ENCODE measurements at places on chromosomes 4 and X.

GRCh38 chrX:53481093-53481492 lies 46.9 kb upstream of the HSD17B10 start:
- DNase-seq: no peak

- DNase-seq: peak; percentile 46
Observed at GRCh38 chr4:69760455-69760854, at the start of gene SULT1B1. SULT1B1 (minus strand) TSS chr4:69760620; CDS start chr4:69755217, 5,403 bp downstream.

DNA sequence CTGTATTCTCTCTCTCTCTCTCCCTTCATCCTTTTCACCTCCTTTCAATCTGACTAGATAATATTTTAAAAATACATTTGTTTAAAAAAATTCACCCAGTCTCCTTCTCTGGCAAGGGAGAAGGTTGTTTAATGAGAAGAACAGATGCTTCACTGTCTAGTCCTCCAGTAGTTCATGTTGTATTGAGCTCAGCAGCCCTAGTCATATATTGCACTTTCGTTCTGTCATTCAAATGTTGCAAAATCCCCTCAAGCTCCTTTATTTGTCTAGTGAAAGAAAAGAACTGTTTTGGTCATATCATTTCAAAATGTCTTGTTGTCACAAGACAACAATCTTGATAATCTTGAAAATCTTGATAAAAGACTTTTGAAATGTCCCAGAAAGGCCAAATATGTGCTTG lies 248.0 kb downstream of the GALNTL6 start:
- DNase-seq: no peak

- DNase-seq: peak; percentile 89
Observed at GRCh38 chrX:45851434-45851991, 650.8 kb upstream of the DIPK2B start.

DNA sequence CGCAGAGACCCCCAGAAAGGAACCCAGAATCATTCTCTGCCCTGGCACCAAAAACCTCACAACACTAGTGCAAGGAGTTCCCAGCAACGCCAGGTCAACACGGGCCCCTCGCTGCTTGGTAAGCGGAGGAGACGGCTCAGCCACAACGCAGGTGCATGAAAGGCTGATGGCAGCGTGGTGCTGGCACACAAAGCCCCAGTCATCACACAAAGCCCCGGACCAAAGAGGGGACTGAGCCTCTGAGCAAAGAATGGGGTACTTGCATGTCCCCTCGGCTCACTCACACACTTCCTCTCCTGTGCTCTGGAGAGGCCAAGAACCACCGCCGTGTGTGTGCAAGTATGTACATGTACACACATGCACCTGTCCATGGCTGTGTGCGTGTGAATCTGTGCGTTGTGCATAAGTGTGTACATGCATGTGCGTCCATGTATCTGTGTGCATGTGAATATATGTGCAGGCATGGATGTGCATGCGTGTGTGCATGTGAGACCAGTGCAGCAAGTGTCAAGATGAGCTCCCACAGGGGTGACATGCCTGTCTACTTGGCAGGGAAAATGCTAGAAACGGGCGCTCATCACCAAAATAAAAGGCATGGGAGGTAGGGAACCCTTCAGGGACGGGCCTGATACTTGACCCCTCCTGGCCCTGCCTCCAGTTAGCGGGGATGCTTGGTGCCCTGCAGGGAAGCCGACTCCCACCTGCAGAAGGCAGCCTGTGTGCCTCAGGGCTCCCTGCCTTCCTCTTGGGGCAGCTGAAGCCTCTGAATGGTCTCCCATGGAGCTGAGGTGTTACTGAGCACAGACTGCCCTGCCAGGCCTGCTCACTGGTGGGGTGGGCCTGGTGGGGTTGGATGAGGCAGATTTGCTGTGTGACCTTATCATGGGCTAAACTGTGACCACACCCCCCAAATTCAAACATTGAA lies 60.4 kb downstream of the ZFYVE28 start:
- DNase-seq: no peak

DNA sequence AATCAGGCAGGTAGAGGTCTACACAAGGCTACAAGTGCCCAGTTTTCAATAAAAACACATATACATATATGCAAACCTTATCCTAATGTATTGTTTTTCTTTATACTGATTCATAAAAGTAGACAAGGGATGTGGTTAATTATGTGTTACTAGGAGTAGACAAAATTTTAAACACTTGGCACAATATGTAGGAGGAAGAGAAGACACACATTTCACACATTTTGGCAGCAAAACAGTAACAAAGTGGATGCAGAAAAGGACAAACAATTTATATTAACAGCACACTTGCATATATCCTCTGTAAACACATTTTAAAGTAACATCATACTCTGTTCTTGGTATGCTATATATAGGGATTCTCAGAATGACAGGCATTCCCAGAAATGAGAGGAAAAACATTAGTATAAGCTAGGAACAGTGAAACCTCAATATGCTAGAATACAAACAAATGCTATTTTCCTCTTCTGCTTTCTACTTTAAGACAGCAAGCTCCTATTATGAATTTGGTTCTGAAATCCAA lies 63.8 kb downstream of the GPRIN3 start:
- no peak for DNase-seq

DNA sequence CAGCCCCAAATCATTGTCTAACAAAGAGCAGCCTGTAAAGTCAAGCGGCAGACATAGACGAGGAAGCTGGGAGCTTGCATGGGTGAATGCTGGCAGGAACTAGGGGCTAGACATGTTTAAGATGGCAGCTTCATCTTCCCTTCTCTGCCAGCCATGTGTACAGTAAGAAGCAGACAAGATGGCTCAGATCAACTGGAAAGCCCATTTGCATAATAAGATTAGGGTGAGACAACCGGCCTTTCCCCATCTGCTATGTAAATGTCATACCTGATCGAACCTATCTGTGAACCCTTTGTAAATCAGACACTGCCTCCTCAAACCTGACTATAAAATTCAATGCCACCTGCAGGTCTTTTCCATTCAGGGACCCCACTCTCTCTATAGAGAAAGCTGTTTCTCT lies 22.8 kb upstream of the HADH start:
- DNase-seq: no peak

- peak; percentile 100 for DNase-seq
Observed at GRCh38 chr4:99815597-99816011, 1.0 kb upstream of the DAPP1 start.

- DNase-seq: no peak
Observed at GRCh38 chr4:3368841-3369760, 72.7 kb upstream of the HGFAC start.

DNA sequence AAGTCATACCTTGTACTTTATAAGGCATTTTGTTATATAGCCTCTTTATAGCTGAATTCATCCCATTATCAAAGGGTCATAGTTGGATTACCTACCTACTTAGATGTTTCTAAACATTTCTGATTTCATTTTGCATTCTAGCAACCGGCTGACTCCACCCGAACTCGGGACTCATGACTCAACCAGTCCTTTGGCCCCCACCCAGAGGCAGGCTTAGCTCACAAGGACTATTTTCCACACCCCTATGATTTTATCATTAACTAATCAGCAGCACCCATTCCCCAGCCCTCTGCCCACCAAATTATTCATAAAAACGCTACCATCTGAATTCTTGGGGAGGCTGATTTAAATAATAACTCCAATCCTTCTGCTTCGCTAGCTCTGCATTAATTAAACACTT lies 79.9 kb upstream of the EGFL6 start:
- DNase-seq: peak; percentile 55

GRCh38 chr4:168978001-168978700 lies 31.9 kb downstream of the CBR4 start:
- DNase-seq: peak; percentile 43

- DNase-seq: no peak
Observed at GRCh38 chrX:2228536-2228935, 272.2 kb downstream of the DHRSX start.

DNA sequence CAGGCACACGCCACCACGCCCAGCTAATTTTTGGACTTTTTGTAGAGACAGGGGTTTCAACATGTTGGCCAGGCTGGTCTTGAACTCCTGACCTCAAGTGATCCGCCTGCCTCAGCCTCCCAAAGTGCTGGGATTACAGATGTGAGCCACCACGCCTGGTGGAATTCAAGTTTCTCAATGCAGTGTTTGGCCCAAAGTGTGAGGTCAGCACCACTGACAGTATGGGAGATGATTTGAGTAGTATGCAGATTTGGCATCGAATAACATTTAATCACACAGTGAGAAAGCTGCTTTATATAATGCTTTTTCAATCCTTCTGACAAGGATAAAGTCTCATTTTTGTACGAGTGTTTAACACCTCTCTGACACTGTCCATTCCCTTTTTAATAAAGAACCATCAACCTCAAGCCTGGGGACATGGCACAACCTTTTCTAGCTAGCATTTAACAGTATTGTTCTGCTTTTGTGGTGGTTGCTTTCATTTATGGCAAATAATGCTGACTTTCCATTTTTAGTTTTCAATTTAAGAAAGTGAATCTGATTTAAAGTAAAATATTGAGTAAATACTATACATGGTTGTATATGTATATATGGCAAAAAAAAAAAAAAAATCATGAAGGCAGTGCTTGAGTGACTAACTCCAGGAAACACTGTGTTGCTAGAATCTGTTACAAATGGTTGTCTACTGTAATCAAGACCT lies 4.3 kb upstream of the NSUN7 start:
- DNase-seq: no peak

DNA sequence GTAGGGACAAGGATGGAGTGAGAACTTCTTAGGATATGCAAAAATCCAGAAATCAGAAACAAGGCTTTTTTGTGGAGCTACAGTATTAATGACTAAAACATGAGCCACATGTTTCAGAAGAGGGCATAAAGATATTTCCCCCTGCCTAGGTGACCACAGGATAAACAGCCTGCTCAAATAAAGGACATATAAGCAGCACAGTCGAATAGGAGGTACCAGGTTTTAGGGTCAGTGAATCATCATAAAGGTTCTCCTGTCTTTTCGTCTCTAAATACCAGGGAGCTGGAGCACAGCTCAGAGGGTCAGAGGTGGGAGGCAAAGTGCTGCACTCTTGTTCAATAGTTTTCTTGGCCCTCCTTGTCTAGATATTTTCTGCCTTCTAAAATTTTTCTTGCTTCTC lies 211.9 kb upstream of the HS3ST1 start:
- DNase-seq: no peak

- DNase-seq: no peak
Observed at GRCh38 chrX:74280759-74281158, 23.2 kb upstream of the ZCCHC13 start.

DNA sequence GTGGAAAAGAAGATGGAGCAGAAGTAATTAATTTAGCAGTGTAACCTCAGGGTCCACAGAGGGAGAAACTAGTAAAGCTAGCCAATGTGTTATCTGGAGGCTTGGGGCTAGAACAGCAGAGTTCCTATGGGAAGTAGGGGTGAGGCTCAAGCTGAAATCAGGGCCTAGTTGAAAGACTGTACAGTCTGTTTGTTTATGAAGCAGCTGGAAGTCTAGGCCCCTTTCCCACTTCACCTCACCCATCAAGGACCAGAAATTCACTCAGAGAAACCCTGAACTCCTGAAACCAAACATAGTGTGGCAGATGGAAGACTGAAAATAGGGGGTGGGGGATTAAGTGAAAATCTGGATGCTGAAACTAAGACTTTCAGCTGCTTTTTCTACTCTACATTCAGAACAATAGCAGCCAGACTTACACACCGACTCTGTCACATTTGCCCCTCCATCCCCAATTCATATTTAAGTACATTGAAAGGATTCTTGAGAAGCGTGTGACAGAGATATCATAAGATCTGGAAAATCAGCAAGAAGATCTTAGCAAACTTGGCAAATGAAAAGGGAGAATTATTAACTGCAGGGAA lies 32.6 kb upstream of the FAM241A start:
- no peak for DNase-seq

DNA sequence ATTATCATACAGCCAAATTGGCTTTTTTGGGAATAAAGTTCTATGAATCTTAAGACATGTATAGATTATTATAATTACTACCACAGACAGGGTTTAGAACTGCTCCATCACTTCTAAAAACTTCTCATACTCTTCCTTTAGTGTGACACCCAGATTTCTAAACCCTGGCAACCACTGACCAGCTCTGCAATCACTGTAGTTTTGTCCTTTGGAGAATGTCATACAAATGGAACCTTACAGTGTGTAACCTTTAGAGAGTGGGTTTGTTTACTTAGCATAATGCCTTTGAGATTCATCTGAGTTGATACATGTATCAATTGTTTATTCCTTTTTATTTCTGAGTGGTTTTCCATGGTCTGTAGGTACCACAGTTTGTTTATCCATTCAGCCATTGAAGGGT lies 95.0 kb downstream of the TMEM164 start:
- DNase-seq: no peak

DNA sequence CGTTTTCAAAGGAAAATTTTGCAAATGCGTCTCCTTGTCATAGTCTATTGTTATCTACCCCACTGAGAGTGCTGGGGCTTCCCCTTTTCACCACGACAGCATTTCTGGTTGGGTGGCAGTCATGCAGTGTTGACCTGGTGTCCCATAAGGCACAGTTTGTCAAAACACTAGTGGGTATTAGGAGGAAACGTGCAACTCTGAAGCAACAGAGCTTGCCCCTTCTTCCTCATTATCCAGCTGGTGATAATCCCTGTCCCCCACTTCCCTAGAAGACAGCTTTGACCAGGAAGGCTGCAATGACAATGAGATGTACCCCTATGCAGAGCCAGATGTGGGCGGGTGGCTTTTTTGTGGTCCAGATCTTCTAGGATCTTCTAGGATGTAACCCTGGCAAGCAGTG lies 1.8 kb downstream of the TBC1D1 start:
- DNase-seq: no peak

DNA sequence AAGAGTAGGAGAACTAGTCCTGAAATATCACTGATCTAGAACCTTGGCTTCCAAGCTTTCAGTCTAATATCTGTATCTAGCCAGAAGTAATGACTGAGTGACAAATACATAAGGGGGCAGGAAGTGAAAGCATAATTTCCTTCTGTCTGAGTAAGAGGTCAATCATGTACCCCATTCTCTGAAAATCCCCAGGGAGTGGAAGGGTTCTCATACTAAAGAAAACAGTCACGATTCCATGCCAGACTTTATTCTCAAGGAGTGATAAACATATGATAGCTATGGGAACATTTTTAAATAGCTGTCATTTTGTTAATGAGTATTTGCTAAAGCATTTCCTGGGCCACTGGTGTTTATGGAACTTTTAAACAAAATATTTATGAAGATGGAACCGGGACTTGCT lies 308.5 kb downstream of the ARHGAP24 start:
- peak; percentile 45 for DNase-seq

GRCh38 chr4:175934506-175934905 lies 122.4 kb upstream of the GPM6A start:
- no peak for DNase-seq
